ELR (cell line): ENCODE measurements at places on chromosomes 1 and 21.

DNA sequence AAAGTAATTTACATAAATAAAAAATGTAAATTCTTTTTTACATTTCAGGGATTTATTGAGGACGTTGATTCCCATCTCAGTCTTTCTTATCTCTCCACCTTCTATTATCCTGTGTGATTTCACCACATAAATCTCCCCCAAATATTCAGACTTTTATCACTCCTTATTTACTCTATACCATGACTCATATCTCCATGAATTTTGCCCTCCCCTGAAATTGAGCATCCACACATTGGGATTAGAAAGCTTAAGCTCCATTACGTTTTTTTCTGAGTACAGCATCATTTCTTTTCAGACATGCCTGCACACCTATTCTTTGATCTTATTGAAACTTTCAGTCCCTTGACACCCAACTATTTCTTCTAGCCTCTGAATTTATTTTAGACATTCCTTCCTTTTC lies 111.2 kb downstream of the IFI44 start:
- DNase-seq = peak; percentile 35

GRCh38 chr1:145846201-145846612 lies 777 bp downstream of the NUDT17 start:
- DNase-seq = peak; percentile 60

GRCh38 chr21:40638466-40639251 lies 208.3 kb downstream of the DSCAM start:
- DNase-seq = no peak

DNA sequence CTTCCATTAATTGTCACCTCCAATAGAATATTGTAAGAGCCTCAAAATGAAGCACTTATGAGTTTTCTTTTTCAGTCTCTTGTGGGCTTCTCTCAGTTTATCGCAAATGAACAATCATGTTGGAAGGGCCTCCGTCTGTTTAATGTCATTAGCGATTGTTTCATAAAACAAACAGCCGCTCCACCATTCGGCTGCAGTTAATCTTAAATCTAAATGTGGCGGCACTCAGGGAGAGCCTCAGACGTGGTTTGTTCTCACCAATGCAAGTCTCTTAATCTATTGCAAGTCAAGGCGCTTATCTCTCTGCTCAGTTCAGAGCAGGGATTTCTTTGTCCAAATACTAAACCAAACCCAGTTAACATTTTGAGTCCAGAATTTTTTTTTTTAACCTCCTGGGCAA lies 34.9 kb upstream of the ESRRG start:
- DNase-seq = no peak

DNA sequence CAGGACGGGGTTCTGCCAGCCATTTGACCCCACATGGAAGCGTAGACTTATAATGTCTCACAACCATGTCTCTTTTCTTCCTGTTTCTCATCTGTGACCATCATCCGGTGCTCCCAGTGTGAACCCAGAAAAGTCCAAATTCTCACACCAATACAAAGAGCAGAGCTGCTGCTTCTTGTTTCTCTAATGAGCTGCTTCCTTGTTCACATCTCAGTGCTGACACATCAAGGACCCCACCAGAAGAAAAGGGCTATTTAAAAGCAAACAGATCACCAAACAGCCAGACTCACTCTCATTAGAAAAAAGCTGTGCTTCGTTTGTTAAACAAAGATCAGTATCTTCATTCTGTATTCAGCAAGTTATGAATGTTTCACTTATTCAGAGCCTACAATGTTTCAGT lies 835 bp upstream of the LCE1D start:
- no peak for DNase-seq

- peak; percentile 68 for DNase-seq
These were observed 901 bp upstream of the RXFP4 start for GRCh38 chr1:155940482-155940992.

- no peak for DNase-seq
These were observed 100.1 kb upstream of the DUSP10 start for GRCh38 chr1:221841983-221842335.
